Bronchial epithelial cell (primary cell): ENCODE measurements at places on chromosomes 2 and 18.
A peak's percentile ranks its signal among the peaks of the same experiment; 100 is the strongest.

DNA sequence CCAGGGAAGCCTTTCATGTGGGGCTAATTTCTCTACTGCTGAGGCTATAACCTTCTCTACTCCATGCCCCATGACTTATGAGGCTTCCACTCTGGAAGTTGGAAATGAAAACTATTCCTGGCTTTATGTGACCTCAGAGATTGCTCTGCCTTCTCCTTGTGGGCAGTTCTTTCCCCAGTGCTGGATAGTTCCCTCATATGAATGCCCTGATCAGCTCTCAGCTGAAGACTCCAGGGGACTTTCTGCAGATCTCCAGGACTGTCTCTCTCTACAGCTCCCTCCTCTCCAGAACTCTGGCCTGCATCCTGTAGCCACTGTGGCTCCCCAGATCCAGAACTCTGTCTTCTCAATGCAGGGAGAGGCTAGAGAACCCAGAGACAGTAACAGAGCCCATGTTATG, 235.1 kb downstream of the SEPTIN10 start:
- no peak for DNase-seq

GRCh38 chr2:111656436-111656835, 227.6 kb downstream of the ANAPC1 start:
- DNase-seq: no peak

- no peak for DNase-seq
Observed at GRCh38 chr18:7023063-7023580, 94.5 kb downstream of the LAMA1 start.

DNA sequence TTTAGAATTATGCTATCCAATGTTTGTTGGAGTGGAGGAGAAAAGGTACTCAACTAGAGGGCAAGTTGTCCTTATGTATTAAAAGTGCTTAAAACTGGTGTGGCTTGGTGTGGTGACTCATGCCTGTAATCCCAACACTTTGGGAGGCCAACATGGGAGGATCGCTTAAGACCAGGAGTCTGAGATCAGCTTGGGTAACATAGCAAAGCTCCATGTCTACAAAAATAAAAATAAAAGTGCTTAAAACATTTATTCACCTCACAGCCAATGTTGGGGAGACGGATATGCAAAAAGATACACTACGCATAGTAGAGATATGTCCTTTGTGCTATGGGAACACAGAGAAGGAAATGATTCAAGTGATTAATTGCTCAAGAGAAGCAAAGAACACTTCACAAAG, 19.3 kb upstream of the TNFAIP6 start:
- no peak for DNase-seq

- no peak for DNase-seq
Observed at GRCh38 chr2:31032475-31032874, 105.8 kb downstream of the GALNT14 start.

- DNase-seq: no peak
Observed at GRCh38 chr2:109377976-109378375, 235.8 kb downstream of the SEPTIN10 start.

DNA sequence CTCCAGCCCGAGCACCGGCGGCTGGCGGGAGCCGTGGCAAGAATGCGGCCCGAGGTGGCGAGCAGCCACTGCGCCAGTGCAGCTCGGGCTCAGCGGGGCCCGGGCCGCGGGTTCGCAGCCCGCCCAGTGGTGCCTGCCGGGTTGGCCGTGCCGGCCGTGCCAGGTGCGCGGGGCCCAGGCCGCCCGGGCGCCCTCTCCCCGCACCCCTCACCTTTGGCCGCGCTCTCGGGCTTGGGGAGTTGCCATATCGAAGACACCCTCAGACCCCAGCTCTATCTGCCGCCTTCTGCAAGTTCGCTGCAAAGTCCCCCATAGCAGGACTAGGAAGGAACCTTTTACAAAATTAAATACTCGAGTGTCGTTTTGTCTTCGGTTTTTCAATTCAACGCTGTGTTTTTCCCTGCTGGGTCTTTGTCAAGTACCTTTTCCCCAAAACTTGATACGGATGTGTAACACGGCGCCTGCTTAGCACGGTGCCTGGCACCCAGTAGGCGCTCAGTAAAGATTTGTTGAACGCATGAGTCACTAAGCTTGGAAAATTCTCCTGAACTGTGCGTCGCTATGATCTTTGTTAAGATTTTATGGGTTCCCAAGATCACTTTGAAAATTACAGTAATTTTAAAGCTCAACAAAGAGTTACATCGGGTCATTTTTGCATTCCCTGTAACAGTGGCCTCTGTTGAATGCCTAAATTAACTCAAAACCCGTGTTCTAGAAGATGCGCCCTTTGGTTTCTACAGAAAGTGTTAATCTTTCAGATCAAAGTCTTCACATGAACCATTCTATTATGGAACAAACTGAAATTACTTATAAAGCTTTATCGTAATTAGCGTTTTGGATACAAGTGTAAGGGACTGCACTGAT, 750 bp downstream of the STRADB start:
- DNase-seq: peak; percentile 25

- DNase-seq: no peak
Observed at GRCh38 chr2:190080527-190081049, 18.1 kb upstream of the MSTN start.

DNA sequence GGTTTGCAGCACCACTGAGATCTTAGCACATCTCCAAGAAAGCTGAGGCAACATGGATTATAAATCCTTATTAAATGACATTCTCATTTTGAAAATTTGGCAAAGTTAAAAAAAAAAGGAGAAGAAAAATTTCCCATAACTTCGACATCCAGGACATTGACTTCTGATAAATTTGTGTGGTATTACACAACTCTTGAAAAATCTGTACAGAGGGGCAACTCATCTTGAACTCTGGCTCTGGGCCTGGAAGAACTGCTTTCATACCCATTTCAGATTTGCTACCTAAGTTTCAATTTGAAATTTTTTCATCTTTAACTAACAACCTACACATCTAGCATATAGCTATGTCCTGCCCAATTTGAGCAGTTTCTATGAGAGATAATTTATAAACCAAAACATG, 118.0 kb upstream of the UGP2 start:
- no peak for DNase-seq

DNA sequence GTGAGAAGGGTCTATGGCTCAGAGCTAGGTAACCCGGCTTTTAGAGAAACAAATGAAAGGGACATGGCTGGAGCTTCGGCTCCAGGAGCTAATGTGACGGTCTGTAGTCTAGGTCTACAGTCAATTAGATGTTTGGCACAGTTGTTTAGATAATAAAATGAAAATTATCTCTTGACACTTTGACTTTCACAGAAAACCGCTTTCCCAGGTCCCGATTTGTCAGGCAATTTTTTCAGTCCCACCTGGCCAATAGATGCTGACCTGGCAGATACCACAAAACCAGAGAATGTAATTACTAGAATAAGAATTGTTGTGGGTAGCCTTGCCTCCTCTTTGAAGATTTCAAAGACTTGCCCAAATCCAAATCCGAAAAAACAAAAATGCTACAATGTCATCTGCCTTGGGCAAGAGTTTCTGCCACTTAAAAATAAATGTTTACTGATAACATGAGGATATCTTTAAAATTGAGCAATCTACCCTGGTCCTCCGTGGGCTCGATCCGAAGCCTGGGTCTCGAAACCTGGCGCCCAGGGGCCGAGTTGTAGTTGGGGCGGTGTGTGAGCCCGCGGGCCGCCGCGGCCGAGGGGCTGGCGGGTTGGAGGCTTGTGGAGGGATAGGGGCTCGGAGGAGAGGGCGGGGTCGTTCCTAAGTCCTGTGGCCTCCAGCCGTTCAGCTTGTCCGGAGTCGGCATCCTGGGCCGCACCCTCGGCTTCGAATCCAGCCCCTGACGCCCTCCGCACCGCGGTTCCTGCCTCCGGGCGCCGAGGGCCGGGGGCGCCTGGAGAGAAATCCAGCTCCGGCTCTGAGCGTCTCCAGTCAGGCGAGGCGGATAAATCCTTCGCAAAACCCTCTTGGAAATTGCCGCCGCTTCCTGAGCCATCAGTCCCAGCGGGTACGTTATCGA, 2.3 kb downstream of the EMX1 start:
- no peak for DNase-seq

GRCh38 chr2:21269382-21269781, 145.6 kb downstream of the TDRD15 start:
- no peak for DNase-seq

DNA sequence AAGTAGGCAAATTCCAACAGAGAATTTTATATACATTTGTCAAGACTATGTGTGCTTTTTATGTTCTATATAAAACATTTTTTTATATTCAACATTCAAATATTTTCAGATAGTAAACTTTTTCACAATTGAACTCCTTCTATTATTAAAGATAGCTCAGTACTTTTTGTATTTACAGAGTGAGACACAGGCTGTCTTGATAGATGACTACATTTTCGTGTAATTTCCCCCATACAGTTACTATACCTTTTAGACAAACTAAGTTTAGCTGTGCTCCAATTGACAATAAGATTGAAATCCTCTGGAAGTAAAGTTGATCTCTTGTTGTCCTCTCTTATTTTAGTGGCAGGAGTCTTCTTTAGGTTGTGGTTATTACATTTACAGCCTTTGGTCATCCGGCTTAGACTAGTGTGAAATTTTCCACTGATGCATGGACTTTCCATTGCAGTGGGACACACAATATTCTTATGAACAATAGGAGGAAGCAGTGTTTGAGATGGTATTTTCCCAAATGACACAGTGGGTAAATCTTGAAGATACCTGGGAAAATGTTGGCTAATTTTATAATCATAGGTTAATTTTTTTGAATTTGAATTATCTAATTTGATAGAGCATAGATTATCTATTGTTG, 21.0 kb downstream of the ZSWIM2 start:
- no peak for DNase-seq

GRCh38 chr18:75219745-75220375, 9.3 kb downstream of the TSHZ1 start:
- DNase-seq: no peak

DNA sequence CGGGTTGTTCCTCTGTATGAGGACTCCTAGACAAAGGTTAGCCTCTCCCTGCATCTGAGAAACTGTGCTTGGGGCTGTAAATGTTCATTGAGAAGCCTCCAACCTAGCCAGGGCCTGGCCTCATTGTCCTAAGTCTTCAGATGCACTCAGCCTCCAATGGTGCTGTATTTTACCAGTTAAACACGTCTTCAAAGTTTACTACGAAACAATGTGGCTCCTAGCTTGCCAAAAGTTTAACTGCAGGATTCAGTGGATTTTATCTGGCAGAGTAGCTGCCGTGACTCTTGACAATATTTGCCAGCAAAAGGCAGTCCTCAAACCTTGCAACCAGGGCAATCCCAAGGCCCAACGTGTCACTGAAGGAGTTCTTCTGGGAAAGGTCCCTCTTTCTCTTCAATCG, 1.1 kb downstream of the PID1 start:
- DNase-seq: no peak

- DNase-seq: no peak
Observed at GRCh38 chr2:147156970-147157369, 687.9 kb upstream of the ACVR2A start.

GRCh38 chr2:239605409-239605808, 204.6 kb upstream of the HDAC4 start:
- no peak for DNase-seq

DNA sequence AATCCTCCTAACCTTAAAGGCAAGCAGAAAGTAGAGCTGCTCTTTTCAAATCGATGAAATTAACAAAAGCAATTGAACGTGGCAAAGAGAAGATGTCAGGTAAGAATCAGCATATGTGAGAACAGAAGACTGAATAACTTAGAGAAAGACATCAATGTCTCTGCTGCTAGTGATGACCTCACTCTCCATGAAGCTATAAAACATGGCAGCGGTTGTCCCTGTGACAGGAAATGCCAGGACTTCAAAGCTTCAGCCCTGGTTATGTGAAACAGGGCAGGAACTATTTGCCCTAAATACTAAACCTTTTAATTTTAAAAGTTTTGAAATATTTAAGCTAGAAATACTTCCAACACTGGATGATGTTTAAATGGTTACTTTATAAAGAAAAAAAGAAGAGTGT, 383.7 kb downstream of the XIRP2 start:
- DNase-seq: no peak

- no peak for DNase-seq
Observed at GRCh38 chr18:42365591-42365990, 410.6 kb downstream of the PIK3C3 start.

GRCh38 chr2:10434886-10435819, 13.0 kb downstream of the ODC1 start:
- no peak for DNase-seq

DNA sequence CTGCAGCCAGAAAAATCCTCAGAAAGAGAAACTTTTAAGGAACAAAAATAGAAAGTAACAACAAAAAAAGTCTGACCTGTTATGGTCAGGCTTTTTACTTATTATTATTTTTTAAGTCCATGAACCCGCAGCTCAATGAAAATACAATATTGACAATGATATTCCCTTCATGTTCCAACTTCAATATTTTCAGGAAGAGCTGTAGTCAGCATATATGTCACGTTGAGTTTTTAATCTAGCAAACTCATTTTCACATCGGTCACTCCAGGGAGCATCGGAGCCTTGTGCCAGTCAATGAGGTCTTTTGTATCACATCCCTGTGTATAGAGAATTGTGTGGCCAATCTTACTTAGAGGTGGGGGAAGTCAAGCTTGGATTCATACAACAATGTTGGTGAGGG, 568.4 kb upstream of the GCFC2 start:
- no peak for DNase-seq

- DNase-seq: no peak
Observed at GRCh38 chr2:161839926-161840325, 215.7 kb downstream of the SLC4A10 start.

GRCh38 chr2:64658269-64658668, 4.6 kb upstream of the SERTAD2 start:
- DNase-seq: no peak

DNA sequence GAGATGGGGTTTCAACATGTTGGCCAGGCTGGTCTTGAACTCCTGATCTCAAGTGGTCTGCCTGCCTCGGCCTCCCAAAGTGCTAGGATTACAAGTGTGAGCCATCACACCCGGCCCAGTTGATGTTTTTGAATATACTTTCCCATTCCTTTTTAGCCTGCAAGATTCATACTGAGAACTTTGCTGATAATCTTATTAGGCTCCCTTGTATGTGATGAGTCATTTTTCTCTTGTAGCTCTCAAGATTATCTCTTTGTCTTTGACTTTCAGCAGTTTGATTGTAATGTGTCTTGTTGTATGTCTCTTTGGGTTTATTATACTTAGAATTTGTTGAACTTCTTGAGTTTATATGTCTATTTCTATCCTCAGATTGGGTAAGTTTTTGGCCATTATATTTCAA, 81.4 kb downstream of the OTX1 start:
- DNase-seq: no peak

- DNase-seq: no peak
Observed at GRCh38 chr2:194126418-194126817, 1530.6 kb upstream of the SLC39A10 start.

GRCh38 chr2:33214857-33215256, 261.6 kb upstream of the RASGRP3 start:
- no peak for DNase-seq

GRCh38 chr2:164840458-164840929, 1.1 kb downstream of the COBLL1 start:
- no peak for DNase-seq

- peak; percentile 85 for DNase-seq
Observed at GRCh38 chr2:118971245-118972122, 29.5 kb downstream of the MARCO start.

GRCh38 chr18:48095726-48096125, 165.3 kb upstream of the SMAD2 start:
- DNase-seq: no peak

- DNase-seq: no peak
Observed at GRCh38 chr2:218028189-218028495, 25.3 kb upstream of the TNS1 start.

- DNase-seq: peak; percentile 96
Observed at GRCh38 chr2:226427538-226428307, 371.9 kb downstream of the IRS1 start.

GRCh38 chr2:131369954-131370353, 6.0 kb upstream of the RAB6D start:
- no peak for DNase-seq

- no peak for DNase-seq
Observed at GRCh38 chr2:43592443-43592842, 3.4 kb downstream of the THADA start.
